ENCODE measurements at places on chromosomes 2 and 18.

DNA sequence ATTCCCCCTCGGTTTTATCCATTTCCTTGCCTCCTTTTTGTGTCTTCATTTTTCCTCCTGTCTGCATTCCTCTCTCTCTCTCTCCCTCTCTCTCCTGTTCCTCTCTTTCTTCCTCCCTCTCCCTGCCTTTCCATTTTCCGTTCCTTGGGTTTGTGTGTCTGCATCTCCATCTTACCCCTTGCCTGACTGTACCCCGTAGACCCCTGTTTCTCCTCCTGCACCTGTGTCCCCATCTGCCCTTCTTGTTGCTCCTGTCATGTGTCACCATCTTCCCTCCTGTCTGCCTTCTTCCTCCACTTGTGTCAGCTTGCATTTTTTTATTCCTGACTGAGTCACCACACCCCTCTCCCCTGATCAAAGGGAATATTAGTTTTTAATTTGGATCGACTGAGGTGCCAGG lies 1.8 kb downstream of the CDK5R2 start:
- DNase-seq: no peak

- DNase-seq: no peak
Measured at GRCh38 chr2:26924731-26925099, 45.7 kb upstream of the MAPRE3 start.

DNA sequence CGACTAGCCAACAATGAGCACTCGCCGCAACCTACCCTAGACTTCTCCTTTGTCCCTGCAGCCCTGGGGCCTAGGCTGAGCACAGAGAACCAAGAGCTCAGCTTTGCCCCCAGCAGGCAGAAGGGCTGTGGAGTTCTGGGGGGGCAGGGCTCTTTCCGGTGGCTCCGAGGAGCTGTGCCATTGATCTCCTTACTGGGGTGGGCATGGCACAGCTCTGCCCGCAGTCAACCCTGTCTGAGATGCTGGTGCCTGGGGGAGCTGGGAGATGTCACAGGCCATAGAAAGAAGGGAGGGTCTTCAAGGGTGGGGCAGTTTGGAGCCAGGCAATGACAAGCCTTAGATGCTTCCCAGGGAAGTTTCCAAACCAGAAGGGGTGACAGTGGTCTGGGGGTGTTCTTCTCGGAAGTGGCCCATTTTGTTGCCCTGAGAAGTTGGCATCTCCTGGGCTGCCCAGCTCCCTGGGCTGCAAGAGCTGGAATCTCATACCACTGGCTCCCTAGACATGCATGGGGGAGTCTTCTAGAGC lies 14.1 kb upstream of the GPR55 start:
- DNase-seq: no peak

DNA sequence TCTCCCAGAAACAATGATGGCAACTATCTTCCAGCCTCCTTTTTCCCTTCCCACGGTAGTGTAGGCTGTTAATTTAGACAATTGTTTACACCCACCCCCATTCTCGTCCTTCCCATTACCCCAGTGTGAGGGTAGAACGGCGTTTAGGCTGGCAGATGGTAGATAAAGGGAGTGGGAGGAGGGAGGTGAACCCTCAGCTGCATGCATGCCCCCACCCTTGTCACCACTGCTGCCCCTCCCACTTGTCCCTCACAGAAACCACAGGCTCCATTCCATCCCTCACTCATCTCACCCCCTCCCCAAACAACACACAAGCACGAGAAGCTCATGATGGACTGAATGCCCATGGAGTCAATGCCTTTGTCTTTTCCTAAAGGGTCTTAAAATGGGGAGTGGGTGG lies 107.9 kb upstream of the PARD3B start:
- DNase-seq: no peak

GRCh38 chr2:134594399-134594798 lies 124.4 kb downstream of the TMEM163 start:
- DNase-seq: no peak

- DNase-seq: no peak
Measured at GRCh38 chr18:6731222-6731596, 1.7 kb downstream of the ARHGAP28 start.

- DNase-seq: no peak
Measured at GRCh38 chr2:30530346-30530745, 83.3 kb downstream of the LCLAT1 start.

DNA sequence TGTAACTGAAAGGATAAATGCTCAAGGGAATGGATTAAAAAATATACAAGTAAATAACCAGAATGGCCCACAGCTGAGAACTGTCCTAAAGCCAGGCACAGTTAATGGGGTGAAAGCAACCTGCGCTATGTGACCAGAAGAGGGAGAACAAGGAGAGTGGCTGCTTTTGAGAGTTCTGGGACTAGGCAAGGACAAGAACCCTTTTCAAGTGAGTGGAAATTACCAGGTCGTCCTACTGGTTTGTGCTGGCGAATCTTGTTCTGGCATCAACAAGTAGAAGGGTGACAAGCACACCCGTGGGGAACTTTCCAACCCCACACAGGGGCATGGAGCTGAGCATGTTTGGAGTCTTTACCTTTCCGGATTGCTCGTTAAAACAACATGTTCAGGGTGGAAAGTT lies 82.8 kb downstream of the TMEM17 start:
- no peak for DNase-seq

DNA sequence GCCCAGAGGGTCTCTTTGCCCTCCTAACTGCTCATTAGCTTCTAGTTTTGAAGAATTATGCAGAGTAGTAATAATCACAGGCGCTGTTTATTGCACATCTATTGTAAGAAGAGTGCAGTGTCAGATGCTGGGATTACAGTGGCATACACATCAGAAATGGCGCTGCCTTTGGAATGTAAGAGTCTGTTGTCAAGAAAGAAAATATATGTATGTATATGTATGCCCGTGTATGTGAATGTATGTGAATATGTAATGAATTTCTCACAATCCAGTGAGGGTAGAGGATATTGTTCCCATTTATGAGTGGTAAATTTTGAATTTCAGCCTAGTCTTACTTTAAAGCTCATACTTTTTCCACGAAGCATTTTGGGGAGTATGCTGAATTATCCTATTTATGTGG lies 127.5 kb downstream of the PARD3B start:
- no peak for DNase-seq

- no peak for DNase-seq
Measured at GRCh38 chr18:22550861-22551260, 133.1 kb upstream of the CTAGE1 start.

DNA sequence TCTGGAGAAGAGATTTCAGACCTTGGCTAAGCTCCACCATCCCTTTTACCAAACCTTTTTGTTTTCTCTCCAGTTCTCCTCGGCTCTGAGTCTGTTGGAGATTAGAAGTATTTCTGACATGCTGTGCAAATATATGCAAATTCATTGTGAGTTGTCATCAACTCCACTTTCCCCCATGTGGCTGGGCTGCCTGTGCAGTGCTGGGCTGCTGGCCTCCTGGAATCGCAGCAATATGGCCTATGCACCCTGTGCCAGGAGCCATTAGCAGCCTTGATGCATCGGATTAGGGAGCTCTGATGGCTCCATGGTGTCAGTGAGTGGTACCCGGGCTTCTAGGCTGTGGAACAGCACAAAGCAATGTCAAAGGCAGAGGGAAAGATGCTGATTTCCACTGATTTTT lies 80.0 kb downstream of the GPR39 start:
- no peak for DNase-seq

DNA sequence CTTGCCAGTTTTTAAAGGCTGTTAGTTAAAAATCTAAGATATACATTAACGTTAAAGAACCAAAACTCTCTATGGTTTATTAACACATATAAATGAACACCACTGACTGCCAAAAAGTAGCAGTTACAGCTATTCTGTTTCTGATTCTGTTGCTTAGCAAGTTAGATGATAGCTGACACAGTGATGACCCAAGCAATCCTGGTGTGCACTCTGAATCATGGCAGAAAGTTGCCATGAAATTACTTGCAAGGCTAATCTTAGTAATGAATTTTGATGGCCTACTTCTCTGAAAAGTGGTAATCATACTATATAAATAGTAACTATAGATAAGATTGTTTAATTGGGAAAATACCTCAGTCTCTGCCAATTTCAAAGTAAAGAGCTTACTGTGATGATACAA lies 57.7 kb downstream of the ROCK2 start:
- DNase-seq: no peak

GRCh38 chr18:48022531-48023329 lies 92.3 kb upstream of the SMAD2 start:
- DNase-seq: no peak

- DNase-seq: no peak
Measured at GRCh38 chr18:28854964-28855363, 678.0 kb upstream of the CDH2 start.

GRCh38 chr2:176136374-176137251 lies 7.1 kb downstream of the HOXD8 start:
- DNase-seq: no peak

DNA sequence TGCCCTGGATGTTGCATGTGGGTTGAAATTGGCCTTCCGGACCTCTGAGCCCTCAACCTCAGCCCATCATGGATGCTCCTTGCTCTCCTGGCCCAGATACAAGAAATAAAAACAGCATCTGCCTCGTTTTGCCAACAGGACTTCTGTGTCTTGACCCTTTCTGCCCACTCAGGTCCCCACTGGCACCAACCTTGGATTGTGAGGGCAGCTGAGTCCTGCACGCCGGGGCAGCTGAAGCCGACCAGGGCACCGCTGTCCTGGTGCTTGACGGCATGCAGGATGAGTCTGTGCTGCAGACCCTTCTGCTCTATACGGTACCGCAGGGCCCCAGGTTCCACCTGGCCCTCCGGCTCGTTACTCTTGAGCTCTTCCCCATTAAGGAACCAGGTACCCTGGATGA lies 4.7 kb downstream of the OBSL1 start:
- no peak for DNase-seq

DNA sequence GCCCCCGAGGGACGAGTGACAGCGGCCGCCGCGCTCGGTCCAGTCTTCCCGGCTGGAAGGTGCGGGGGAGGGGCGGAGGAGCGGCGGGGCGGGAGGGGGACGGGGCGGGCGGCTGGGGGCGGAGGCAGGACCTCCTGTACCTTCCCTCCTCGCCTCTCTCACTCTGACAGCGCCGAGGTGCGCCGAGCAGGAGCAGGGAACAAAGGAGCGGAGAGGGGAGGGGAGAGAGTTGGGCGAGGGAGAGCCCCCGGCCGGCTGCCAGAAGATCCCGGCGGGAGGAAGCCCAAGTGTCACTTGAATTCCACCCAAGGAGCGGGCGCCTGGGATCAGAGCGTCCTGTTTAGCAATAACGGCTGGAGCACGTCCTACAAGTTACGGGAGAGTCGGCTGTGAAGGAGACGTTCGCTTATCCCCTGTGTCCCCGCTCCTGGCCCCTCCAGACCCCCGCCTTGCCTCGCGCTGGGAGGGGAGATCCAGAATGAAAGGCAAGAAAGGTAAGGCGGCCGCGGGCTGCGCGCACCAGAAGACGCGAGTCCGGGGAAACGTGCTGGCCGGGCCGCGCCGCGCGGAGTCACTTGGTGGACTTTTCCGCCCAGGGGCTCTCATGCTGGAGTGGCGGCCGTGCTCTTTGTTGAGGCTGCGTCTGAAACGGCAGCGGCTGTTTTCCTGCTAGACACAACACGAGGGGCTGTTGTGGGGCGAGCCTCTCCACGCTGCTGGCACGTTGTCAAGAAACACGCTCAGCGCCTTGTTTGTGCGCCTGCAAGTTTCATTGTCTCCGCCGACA lies at the start of gene TGIF1:
Gene TGIF1, plus strand, starts transcription at position 161 of the 787 bp plus-strand sequence. Its CDS starts 318 bp downstream, at position 479.
- DNase-seq: peak; percentile 44

DNA sequence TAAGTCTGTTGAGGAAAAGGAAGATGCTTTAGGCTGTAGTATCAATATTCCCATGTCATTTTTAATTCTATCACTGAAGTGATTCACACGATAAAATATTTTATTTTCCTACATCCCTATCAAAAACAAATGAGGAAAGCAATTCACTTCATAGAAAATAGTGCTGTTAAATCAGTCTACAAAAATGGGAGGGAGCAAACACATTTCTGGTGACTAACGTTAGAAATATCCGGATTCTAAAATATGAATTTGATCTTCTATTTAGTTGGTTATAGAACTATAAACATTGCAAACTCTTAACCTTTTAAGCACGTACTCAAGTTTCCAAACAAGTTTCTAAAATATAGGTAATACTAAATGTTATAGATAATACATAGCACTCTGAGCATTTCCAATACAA lies 20.8 kb downstream of the ATF2 start:
- no peak for DNase-seq

DNA sequence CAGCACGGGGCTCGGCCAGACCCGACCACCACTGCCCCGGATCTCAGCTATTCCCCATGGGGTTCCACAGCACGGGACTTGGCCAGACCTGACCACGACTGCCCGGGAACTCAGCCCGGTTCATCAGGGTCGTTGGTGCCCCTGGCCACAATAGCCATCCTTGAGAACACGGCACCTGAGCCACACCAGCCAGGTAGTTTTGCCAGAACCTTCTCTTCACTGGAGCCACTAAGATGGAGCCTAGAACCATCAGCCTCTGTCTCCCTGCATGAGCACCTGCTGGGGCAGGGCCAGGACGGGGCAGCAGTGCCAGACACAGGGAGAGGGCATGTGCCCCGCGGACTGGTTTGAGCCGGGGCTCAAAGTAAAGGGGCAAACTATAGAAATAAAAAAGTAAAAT lies 11.4 kb upstream of the KCNG2 start:
- DNase-seq: no peak

- no peak for DNase-seq
Measured at GRCh38 chr2:134470561-134471168, 216.8 kb downstream of the MGAT5 start.

DNA sequence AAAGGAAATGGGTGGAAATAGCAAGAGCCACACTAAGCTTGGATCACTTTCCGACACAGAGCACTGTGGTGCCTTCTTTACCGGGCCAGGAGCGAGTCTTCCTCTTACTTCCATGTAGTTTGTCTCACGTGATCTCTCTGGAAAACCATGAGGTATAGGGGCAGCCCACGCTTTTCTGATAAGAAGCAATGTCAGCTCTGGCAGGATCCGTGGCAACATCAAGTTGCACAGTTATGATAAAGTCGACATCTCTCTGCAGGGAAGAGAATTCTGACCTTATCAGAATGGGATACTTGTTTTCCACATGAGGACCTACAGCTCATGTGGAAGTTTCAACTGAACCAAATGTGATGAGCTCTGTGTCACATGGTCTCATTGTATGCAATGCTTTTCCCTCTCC lies 29.5 kb downstream of the MSGN1 start:
- DNase-seq: no peak

DNA sequence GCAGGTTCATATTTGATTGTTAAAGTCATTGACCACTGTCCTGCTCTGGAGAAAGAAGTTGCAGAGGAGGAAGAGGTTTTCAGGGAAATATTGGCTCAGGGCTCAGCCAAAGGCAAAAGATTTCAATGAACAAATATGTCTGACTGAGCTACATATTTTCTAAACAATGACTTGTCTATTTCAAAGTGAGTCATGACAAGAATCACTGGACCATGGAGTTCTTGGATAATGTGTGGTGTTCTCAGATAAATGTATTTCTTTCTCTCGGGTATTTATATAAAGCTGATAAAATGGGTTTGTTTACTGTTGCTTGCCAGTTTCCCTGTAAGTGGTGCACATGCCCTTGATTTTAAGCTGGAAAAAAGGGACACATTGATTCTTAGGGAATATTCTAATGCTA lies 34.3 kb upstream of the RMP24 start:
- no peak for DNase-seq

DNA sequence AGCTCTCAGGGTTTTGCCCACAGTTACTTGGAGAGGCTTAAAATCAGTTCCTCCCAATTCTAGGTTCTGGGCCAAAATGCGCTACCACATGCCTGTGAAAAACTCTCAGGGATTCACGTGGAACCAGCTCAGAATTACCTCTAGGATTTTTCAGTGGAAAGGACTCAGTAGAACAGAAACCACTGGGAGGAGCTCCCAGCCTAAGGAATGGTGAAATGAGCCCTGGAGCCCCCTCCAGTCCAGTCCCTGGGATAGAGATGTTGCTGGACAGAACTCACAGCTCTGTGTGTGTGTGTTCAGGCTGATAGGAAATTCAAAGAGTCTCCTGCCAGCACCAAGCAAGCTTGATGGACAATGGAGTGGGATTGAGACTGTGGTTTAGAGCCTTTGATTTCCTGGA lies 21.1 kb upstream of the SLC9A4 start:
- DNase-seq: no peak
